ENCODE measurements at places on chromosomes 6 and 20.

DNA sequence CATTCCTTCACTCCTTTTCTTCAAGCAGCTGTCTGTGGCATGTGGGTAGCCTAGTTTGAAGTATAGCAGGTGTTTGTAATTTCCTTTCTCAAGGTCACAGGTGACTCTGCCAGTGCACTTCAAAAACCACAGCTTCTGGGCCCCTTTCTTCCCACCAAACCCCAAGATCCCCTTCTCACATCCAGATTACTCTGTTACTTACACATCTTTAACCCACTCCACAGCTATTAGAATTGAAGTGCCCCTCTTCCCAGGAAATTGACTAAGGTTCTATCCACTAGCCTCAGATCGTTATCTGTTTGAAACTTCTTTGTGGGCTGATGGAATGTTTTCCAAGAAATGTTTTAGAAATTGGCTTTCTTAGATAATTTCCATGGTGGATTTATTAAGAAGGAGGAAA lies 150.8 kb downstream of the AHI1 start:
- no peak for DNase-seq

DNA sequence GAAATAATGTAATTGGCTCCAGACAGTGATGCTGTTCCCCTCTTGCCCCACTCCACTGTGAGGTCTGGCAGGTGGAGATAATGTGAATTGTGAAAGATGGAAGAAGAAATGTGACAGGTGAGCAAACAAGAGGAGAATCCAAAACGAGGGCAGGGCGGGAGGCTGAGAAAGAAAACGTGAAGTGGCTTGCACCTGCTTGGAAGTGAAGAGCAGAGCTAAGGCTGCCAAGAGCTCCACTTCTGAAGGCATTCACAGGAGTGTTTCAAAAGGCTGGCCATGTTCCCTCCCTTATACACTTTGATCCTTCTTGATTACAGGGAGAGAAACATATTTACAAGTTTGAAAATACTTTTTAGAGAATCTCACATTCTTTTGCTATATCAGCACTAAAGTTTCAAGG lies 359.4 kb downstream of the EPHA7 start:
- no peak for DNase-seq

DNA sequence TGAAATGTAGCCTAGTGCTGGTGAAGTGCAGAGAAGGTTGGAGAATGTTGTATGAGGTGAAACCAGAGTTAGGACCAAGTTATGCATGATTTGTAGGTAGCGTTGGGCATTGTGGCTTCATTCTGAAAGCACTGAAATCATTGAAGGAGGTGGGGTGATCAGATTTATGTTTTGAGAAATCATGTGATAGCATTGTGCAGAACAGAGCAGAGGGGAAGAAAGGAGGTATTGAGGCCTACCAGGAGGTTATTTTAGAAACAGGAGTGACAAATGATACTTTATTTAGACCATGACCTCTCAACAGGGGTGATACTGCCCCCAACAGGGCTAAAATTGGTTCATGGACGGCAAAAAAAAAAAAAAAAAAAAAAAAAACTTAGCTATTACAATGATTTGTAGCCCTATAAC lies 15.6 kb upstream of the HMGN3 start:
- DNase-seq = peak; percentile 26

GRCh38 chr6:76481101-76481500 lies 408.6 kb upstream of the IMPG1 start:
- no peak for DNase-seq
